Activated T-helper 1 cell treated with anti-CD3 and anti-CD28 coated beads, Interleukin-2, amount 50 U/mL, for 16 hours (primary cell): ENCODE measurements at places on chromosomes 2 and 18.

DNA sequence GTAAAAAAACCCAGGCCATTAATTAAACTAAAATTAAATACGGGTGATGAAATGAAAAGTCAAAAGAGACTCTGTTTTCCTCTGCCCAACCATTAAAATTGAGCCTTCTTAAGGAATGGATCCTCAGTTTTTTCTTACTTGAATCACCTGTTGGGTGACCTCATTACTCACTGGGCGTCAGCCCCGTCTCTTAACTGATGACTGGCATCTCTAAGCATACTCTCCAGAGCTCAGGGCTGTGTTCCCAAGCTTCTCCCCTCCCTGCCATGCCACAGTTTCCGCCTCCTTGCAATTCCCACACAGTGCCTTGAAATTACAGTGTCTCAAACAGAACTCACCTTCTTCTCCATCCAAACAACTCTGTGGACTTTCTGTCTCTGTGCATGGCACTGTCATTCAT is 421.1 kb upstream of the CELF4 start:
- no peak for DNase-seq

DNA sequence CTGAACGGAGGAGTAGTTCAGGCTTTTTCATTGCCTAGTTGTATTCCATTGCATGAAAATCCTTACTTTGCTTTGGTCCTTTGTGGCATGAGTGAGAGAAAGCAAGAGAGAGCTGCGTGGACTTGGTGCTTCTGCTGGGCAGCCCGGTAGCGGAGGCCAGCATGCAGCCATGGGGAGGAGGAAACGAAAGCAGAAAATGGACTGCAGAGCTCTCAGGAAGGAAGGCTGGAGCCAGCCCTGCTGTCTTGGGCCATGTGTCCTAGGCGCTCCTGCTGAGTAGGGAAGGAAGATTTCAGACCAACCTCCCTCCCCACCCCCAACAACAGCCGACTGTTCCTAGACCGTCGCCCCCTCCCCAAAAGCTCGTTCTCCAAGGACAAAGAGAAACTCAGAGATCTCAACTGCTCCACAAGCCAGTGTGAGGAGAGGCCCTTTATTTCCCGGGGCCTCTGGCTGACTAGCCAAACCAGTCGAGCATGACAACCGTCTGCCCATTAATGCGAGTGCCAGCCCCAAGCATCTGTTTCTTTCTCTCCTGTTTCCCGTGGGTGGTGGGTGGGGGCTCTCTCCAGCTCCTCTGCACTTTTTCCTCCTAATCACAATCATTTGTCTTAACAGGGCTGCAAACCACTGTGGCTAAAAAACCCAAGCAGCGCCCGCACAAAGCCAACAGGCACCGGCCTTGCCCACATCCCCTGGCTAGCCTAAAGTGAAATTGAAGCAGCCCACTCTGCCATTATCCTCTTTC is 66.8 kb upstream of the FZD7 start:
- DNase-seq: no peak

- DNase-seq: no peak
Observed at GRCh38 chr2:109402980-109403840, 210.6 kb downstream of the SEPTIN10 start.

DNA sequence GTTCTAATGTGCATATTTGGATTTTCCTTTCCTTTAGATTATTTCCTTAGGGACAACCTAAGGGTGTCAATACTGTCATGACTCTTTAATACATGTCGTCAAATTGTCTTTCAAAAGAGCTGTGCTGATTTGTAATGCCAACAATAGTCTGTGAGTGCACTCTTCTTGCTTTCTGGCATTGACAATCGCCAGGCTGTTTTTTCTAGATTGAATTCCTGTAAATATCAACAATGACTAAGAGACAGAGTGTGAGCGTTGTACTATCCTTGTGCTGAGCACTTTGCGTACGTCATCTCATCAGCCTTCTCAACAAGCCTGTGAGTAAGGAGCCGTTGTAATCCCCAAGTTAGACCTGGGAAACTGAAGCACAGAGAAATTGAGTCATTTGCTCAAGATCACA is 96.0 kb downstream of the ACOXL start:
- DNase-seq: no peak

DNA sequence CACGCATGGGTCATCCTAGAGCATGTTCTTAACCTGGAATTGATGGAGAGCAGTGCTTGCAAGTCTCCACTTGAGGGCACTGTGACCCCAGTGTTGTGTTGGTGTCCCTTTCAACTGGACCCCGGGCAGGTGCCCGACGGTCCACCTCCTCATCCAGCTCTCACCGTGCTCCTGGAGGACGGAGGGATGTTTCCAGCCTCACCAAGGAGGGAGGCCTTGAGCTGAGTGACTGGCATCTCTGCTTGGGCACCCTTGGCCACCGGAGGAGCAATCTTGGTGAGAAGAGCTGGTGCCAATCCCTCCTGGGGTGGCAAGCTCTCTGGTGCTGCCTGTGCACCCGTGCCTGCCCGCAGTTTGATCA is 45.4 kb upstream of the ASB18 start:
- no peak for DNase-seq

- no peak for DNase-seq
Observed at GRCh38 chr2:165778653-165779451, 15.2 kb downstream of the GALNT3 start.

GRCh38 chr18:79864006-79864725 is 66.4 kb downstream of the KCNG2 start:
- DNase-seq: no peak

DNA sequence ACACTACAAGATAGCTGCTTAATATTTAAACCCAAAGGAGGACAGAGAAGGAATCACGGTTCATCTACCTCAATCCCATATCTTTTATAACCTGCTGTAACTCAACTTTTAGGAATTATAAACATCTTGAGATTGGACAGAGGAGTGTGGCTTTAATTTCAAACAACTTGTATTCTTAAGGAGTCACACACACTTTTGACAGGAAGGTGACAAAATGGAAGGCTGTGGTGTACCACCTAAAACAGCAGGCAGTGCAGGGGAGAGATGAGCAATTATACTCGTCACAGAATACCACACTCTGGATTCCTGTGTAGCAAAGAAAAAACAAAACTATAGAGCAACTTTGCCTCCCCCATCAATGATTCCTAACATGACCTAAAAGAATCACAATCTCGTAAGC is 194.8 kb downstream of the ZEB2 start:
- DNase-seq: no peak

GRCh38 chr2:235000426-235001236 is 48.8 kb downstream of the SH3BP4 start:
- no peak for DNase-seq

- DNase-seq: no peak
Observed at GRCh38 chr2:53969285-53969967, 1.4 kb downstream of the PSME4 start.

- no peak for DNase-seq
Observed at GRCh38 chr2:172092716-172093415, 7.6 kb downstream of the DLX1 start.
